ENCODE measurements at places on chromosomes 7 and 10.

GRCh38 chr10:48614481-48615390 lies 9.9 kb upstream of the ARHGAP22 start:
- DNase-seq = no peak

GRCh38 chr7:18387191-18387735 lies 108.3 kb upstream of the HDAC9 start:
- DNase-seq = no peak

DNA sequence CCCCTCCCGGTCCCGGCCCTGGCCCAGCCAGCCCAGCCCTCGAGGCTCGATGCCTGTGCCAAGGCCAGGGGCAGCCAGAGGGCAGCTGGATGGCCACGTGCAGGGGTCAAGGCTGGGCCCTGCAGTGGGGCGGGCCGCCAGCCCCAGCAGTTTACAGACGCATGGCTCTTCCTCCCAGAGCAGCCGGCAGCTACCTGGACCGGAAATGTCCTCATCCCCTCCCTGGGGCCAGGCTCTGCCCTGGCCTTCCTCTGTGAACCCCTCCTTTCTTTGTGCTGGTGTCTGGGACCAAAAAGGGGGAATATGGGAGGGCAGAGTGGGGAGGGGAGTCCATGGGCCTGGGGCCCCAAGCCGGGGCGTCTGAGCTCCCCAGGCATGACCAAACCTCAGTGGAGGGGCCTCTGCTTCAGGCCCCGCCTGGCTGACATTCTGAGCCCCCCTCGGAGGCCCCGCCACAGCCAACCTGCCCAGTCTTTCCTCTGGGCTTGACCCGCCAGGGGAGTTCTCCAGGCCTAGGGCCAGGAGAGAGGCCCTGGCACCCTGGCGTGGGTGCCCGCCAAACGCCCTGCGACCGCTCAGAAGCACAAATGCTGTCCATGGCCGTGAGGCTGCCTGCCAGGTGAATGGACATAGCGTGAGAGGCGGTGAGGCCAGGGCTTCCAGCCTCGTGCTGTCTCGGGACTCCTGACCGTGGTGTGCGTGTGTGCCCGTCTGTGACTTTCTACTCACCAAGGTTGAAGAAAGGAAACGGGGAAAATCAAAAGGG lies 24.7 kb upstream of the AMZ1 start:
- no peak for DNase-seq

DNA sequence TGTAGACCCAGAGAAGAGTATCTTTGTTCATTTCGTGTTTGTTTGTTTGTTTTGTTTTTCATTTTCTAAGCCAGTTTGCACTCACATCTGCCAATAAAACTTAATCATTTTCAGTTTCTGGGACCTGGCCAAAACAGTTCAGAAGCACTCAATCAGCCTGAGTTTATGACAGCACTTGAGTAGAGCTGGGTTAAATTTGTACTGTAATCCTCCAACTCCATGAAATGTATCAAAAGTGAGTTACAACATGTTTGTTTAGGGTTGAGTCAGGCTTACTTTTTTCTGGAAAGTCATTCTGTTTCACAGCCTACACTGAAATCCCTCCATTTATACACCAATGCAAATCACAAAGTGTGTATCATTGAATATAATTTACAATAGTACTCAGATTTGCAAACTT lies 91.9 kb downstream of the ZWINT start:
- no peak for DNase-seq

GRCh38 chr10:85611746-85612377 lies 754.7 kb downstream of the GRID1 start:
- no peak for DNase-seq

DNA sequence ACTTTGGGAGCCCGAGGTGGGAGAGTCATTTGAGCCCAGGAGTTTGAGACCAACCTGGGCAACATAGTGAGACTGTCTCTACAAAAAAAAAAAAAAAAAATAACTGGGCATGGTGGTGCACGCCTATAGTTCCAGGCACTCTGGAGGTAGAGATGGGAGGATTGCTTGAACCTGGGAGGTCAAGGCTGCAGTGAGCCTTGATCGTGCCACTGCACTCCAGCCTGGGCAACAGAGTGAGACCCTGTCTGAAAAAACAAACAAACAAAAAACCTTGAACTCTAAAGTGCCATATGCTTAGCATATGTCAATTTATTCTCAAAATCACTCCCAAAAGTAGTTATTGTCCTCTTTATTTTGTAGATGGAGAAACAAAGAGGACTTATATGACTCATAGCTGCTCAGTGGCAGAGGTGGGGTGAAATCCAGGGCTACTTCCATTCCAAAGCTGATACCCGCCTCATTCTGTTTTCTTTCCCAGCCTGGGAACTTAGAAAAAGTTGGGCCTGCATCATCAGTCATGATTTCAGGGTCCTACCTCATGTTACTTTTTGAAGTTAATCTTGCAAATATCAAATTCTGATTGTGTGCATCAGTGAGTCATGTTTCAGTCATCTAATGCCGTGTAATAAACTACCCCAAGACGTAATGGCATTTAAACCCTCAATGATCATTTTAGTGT lies 13.3 kb downstream of the DHTKD1 start:
- DNase-seq = peak; percentile 18

Data from smooth muscle cell of the brain vasculature (primary cell).